Stimulated activated CD8-positive, alpha-beta memory T cell treated with anti-CD3 and anti-CD28 coated beads, Interleukin-15, amount 100 ng/mL, for 4 hours (primary cell): ENCODE measurements at places on chromosomes 2 and 18.

GRCh38 chr2:217331523-217332416 is 471.9 kb upstream of the TNP1 start:
- no peak for DNase-seq

DNA sequence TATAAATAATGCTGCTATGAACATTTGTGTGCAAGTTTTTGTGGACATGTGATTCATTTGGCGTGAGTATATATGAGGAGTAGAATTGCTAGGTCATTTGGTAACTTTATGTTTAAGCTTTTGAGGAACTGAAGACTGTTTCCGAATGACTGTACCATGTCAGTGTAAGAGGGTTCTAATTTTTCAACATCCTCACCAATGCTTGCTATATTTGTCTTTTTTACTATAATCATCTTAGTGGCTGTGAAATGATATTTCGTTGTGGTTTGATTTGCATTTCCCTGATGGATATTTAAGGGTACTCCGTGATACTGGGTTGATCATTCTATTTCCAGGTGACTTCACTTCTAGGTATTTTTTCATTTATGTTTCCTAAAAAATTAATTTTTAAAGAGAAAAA is 241.1 kb downstream of the BCL2 start:
- no peak for DNase-seq

DNA sequence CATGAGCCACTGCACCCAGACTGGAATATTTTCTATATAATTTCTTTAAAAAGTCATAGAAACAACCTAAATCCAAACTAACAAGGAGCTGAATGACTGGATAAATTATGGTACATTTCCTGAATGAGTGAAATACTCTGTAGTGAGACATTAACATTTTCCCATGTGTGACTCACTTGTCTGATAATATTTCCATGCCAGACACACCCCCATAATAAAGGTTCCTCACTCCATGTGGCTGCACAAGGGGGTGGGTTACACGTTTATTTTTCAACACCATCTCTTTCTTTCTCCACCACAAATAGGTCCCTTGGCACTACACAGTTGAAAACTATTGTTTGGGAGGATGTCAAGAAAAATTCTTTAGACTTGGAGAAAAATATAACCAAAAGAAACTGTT is 266.3 kb upstream of the LYPD1 start:
- DNase-seq = no peak

- DNase-seq = no peak
These were observed 194.1 kb downstream of the SS18 start for GRCh38 chr18:25896178-25896780.

DNA sequence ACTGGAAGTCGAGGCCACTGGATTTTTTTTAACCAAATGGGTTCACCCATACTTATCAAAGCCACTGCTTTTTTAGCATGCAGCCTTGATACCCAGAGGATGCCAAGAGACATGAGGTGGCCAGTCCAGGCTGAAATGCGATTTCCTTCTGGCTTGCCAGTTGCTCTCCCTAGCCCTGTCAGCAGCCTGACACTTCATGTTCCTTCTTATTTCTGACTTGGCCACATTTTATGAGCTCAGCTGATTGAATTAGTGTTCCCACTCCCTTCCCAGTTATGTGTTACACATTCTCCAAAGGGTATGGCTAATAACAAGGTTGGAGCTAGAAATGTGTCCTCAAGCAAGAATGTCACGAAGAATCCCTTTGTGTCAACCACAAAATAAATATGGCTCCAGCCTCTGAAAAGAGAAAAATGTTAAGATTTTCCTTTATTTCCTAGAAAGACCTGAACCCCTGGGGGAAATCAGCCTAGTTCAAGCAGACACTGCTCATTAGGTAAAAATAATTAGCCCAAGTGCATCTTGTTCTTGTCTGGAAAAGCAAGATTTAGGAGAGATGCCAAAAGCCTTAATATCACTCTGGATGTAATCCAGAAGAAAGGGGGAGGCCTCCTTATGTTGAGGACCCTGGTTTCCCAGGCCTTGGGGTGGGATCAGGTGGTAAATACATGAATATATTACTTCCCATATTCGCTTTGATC is 121.7 kb upstream of the TACR1 start:
- DNase-seq = no peak

GRCh38 chr18:22827216-22827615 is 105.9 kb upstream of the RBBP8 start:
- DNase-seq = no peak
